ENCODE measurements at places on chromosomes 13 and 19.
A peak's percentile ranks its signal among the peaks of the same experiment; 100 is the strongest.

GRCh38 chr19:51257471-51257870 lies 6.6 kb downstream of the SIGLECL1 start:
- no peak for DNase-seq

GRCh38 chr13:44413095-44413494 lies 39.5 kb downstream of the SERP2 start:
- no peak for DNase-seq

DNA sequence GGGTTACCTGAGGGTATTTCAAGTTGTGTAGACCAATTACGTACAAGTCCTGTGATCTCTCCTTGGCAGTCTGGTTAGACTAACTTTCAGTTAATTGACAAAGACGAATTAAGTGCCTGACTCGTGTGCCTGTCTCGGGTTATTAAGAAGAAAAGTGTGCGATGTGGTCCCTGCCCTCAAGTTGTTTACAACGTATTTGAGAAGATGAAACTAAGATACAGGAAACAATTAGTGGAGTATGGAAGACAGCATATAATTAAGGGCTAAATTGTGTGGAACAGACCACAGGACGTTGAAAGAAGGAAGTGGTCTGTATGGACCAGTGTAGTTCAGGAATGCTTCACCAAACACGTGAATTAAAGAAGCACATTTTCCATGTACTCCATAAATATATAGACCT lies 49.2 kb downstream of the KLF5 start:
- DNase-seq = no peak

- no peak for DNase-seq
Measured at GRCh38 chr13:97921176-97921816, 32.2 kb upstream of the IPO5 start.

DNA sequence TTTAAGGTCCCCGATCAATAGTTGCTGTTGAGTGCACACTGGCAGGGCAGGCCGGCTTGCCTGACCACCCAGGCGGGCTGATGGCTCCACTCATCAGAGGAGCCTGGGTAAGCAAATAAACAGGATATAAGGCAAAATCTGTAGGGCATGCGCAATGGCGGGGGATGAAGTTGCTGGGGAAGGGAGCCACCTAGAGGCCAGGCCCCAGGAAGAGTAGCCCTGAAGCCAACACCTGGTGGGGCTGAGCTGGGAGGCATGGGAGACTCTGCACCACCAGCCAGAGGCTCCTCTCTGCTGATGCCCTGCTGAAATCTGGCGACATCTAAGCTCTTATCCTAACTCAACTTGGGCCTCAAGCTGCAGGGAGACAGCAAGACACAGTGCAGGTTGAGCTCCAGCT lies 324.3 kb downstream of the ZNF536 start:
- peak; percentile 85 for DNase-seq

DNA sequence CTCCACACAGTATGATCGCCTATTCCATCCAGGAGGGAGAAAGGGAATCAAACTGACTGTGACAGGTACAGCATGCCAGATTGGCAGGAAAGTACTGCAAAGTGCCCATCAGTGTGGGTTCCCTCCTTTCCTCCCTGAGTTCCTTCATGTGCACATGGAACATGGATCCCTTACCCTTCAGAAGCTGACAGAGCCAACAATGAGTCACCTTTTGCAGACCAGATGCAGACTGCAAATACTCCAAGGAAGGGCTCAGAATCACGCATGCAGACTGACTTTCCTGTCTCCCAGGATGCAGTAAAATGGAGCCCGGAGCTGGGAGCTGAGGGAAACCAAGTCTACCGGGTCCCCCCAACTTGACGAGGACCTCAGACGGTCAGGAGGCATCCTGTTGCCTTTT lies 41.8 kb downstream of the SACS start:
- DNase-seq = no peak

DNA sequence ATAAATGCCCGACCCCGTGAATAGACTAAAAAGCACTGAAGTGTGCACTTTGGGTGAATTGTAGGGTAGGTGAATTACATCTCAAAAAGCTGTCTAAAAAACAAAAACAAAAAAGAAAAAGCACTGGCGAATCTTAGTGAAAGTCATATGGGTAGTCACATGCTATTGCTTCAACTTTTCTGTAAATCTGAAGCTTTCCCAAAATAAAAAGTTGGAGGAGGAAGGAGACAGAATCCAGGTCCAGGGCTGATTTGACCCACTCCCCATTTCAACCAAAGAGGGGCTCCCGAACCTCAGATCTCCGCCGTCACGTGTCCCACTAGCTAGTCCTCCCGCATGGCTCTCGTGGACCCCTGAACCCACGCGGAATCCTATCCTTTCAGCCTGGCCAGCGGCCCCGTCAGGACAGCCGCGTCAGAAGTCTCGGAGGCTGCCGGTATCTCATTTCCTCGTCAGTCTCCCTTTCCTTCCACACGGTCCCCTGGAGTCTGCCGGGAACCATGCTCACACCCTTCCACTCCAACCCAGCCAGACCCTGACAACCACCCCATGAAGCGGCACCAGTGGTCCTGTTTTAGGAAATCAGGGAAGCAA lies 6.1 kb downstream of the PPP1R12C start:
- DNase-seq = no peak

DNA sequence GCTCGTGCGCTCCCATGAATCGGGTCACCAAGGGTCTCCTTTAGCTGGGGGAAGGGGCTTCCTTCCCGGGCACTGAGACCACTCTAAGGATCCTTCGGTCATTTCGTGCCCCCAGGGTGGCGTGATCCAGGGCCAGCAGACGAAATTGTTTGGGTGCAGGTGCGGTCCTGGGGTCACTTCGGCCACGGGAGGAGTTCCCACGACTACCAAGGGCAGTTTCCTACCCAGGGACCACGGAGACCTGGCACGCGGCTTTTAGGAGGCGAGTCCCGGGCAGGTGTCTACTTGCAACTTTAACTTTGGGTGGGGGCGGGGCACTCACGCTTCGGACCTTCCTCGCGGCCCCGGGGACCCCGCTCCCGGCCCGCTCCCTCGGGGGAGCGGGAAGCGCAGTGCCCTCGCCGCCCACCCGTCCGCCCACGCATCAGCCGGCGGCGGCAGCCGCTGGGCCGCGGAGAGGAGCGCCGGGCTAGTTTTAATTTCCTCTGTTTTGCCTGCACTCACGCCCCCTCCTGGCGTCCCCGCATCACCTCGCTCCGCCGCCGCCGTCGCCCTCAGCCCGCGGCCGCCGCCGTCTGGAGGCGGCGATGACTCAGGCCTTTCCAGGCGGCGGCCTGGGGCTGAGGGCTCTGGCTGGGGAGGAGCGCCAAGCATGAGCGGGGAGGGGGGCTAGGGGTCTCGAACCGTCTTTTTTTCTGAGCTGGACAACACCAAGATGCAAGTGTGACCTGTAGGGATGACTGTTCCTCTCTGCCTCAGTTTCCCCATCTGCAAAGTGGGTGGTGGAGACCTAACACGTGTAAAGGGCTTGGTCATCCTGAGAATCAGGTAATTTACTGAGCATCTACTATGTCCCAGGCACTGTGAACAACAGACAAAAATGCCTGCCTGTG lies 21.8 kb downstream of the OLFM2 start:
- DNase-seq = peak; percentile 92

- DNase-seq = peak; percentile 39
Measured at GRCh38 chr19:10751109-10751953, 33.5 kb downstream of the DNM2 start.

GRCh38 chr19:12913011-12913561 lies 6.0 kb downstream of the SYCE2 start:
- DNase-seq = peak; percentile 79

Measured in GM23338 (cell line).